ENCODE measurements at places on chromosomes 1 and 21. TPM values are rescaled to one million over a fixed set of nuclear protein-coding genes. Genes with fewer than 3 reads are reported as not detected.

DNA sequence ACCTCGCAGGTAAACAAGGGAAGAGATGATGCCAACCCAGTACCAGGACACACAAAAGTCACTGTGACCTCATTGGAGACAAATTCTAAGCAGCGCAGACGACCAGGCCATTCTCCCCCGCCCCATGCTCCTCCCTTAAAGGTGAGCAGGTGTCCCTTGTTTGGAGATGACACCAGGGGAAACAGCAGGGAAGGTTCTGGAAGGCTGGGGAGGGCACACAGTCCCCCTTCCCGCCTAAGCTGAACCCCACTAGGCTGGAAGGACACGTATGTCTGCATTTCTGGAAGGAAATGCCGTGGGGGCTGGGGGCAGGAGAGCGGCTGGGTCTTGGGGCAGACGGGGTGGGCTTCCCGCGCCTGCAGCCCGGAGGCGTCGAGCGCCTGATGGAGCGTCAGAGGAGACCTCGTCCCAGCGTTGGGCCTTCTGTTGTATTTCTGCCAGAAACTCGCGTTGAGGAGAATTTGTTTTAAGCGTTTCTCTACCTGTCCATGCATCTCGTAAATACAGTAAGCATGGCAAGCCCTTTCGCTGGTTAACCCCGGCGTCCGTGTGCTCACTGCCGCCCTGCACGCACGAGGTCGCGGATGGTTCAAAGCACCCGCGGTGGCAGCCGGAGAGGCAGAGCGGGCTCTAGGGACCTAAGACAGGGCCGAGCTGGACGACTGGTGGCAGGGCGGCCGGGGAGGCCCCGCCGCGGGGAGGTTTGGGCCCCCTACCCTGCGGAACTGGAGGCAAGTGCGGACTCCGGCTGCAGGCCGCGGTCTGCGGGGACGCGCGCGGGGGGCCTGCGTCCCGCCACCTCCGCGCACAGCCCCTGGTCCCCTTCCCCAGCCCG is 1.2 kb upstream of the LHX4 start:
- no peak for DNase-seq

DNA sequence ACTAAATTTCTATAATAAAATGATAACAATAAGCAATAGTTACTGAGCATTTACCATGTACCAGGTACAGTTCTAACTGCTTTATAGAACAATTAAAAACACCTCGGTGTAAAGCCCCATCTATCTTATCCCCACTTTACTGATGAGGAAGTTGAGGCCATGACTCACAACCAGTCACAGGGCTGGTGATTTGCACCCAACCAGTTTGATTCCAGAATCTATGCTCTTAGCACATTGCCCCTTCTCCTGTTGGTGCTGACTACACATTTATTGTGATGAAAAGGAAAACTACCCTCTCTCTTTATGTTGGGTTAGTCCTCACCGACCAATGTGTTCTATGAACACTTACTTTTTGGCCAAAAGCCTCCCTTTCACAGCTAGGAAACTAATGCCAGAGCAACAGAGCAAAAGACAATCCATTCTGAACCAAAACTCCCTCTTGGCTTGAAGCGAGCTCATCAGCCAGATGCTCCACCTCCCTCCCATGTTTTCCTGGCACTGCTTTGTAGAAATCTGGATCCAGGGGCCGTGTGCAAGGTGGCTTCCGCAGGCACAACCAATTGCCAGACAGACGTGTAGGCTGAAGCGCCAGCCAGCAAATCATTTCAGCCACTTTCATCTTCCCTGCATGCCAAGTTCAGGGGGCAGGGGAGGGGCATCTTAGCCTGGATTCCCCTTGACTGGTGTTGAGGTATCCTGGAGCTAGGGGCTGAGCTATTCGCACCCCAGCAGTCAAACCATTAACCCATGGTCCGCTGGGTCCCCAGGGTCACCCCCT is 32.0 kb upstream of the SLC30A1 start:
- DNase-seq: peak; percentile 76

LRRC71 gene
- not detected for total RNA-seq

DNA sequence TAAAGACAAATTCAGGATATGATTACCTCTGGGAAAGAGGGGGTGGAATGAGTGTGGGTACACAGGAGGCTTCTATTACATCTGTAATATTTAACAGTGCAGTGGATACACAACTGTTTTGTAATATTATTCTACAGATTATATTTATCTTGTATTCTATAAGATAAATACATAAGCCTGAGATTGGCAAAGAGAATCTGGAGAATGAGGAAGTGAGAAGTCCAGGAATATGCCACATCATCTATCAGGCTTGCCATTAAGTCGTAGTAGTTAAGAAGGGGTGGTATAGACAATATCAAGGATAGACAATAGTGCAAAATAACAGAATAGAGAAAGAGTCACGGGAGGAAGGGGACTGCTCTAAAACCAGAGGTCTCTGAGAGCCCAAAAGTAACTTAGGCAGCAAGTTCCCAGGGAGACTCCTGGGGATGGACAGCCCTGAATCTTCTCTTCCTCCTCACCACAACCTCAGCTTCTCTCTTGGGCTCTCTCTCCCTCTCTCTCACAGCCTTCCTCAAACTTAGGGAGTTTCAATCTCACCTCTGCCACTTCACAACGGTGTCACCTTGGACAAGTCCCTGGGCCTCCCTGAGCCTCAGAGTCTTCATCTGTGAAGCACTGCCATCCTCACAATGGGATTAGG is 14.0 kb upstream of the PTAFR start:
- DNase-seq: no peak

- no peak for DNase-seq
These were observed 53.2 kb downstream of the SYT2 start for GRCh38 chr1:202656951-202657646.

FCRL3 gene
- total RNA-seq: not detected

PAX7 gene
- not detected for total RNA-seq

- DNase-seq: no peak
These were observed 56.7 kb downstream of the KCNC4 start for GRCh38 chr1:110266834-110267233.

GRCh38 chr1:192053531-192053971 is 104.7 kb upstream of the RGS18 start:
- no peak for DNase-seq

CELF3 gene
- not detected for total RNA-seq

NUF2 gene
- not detected for total RNA-seq

ZNF648 gene
- not detected for total RNA-seq

GRCh38 chr1:178541829-178542553 is 29.1 kb downstream of the TEX35 start:
- no peak for DNase-seq

RXRG gene
- not detected for total RNA-seq

GRCh38 chr21:14388282-14388681 is 5.3 kb upstream of the HSPA13 start:
- DNase-seq: no peak

SLC2A5 gene
- 13.9 TPM for total RNA-seq

C1orf146 gene
- total RNA-seq: not detected

DNA sequence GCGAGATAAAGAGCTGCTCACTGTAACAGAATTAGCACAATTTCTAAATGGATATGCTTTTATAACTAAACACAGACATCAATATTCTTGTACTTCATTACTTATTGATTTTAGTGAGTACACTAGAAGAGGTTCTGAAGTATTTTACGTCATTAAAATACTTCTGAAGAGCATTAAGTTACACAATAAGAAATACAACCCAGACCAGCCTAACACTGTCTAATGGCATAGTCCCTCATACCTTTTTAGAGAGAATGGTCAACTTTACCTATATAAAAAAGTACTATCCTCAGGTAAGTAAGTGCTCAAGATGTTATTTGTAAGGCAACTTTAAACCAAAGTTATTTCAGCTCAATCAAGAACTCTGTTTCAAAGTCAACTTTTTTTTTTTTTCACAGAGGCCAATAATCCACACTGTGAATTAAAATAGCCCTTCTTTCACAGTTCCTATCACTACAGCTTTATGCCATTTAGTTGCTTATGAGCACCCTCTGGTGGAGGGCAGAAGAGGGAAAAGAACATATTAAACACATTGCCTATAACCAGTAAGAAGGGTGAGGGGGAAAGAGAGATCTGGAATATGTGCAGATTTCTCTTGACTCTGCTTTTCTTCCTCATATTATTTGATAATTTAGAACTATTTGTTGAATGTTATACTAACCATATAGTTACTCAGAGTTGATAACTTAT is 182.1 kb upstream of the DMRTA2 start:
- no peak for DNase-seq

HSD3B1 gene
- not detected for total RNA-seq

- DNase-seq: no peak
These were observed 29.5 kb downstream of the TMEM53 start for GRCh38 chr1:44644806-44645205.

DNA sequence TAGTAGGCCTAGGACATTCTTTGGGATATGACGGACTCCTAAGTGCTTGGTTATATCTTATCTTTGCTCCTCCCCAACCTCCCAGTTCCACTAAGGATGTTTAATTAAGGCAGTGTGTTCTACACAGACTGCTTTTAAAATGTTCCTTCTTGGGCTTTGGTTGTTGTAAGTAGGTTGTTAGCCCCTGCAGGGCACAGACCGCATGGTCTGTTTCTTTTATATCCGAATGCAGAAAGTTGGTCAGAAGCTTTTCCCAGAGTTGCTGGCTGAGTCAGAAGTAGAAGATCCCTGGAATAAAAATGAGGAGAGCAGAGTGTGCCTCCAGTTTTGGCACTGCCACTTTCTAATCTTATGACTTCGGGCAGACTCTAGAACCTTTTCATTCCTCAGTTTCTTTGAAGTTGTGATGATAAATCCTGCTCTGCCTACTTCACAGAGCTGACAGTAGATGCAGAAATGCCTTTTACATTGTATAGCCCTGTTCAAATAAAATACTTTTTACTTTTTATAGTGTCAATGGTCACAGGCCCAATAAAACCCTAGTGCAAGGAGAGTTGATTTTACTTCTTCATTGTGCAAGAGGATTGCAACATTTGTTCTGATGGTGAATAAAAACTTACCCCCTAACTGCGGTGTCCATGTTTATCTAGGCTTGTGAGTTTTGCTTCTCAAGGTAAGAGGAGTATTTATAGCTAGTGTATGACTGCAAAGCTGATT is 18.4 kb downstream of the FMN2 start:
- no peak for DNase-seq

NCMAP gene
- not detected for total RNA-seq

DNA sequence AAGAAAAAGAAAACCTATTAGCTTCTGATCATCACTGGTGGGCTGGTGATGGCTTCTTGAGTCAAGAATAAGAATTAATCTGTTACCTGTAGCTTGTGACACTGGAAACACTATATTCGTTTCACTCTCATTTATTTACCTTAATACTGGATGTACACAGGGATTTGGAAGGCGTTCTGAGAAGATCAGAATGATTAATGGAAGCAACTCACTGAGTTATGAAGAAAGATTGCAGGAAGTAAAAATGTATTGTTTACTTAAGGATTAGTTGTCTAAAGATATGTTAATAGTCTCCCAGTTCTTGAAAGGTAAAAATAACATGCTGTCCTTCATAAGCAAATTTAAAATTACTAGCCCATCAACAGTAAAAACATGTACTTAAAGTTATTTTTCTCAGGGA is 644.9 kb upstream of the NCAM2 start:
- no peak for DNase-seq

SHCBP1L gene
- total RNA-seq: not detected

- no peak for DNase-seq
These were observed 16.4 kb downstream of the COL9A2 start for GRCh38 chr1:40300651-40301050.

FCER1A gene
- total RNA-seq: not detected

RAP1GAP gene
- total RNA-seq: 0.64 TPM

DNA sequence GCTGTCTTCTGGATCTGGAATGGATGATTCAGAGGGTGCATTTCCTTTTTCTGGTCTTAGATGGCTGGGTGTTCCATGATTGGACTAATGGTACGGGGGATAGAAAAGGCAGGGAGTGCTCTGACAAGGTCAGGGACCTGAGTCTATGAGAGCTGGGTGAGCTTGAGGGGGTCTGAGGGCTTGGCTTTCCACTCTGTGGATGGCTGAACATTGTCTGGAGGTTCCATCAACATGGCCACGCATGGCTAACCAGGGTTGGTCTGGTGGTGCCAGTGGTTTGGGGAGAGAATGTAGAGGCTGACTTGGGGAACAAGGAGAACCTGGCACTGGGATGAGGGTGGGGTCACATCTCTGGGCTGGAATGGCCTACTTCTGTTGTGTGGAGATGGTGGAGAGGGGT is 41.5 kb upstream of the TSPAN2 start:
- DNase-seq: no peak

C1orf116 gene
- not detected for total RNA-seq

DNA sequence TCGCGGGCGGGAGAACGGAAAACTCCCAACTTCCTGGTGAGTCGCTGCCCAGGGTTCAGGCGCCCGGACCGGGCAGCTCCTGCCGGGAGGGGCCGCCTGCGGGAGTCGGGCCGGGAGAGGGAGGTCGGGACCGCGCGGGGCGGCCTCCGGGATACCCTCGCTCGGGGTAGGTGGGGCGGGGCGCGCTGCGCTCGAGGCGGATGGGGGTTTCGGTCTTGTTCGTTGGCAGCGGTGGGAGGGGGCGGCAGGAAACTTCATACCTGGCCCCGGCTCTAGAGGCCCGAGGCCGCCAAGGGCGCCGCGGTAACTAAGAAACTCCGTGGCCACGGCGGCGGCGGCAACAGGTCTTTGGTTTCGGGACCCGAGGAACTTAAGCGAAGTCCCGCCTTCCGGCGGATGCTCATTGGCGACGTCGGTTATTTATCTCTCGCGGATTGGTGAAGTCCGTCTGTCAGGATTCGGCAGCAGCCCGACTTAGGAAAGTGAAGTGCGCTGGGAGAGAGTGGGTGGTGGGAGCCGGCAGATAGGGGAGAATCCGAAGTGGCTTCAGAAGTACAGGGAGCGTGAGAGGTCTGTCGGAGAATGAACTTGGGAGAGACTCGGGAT is 546 bp downstream of the NEK7 start:
- peak; percentile 75 for DNase-seq

DNA sequence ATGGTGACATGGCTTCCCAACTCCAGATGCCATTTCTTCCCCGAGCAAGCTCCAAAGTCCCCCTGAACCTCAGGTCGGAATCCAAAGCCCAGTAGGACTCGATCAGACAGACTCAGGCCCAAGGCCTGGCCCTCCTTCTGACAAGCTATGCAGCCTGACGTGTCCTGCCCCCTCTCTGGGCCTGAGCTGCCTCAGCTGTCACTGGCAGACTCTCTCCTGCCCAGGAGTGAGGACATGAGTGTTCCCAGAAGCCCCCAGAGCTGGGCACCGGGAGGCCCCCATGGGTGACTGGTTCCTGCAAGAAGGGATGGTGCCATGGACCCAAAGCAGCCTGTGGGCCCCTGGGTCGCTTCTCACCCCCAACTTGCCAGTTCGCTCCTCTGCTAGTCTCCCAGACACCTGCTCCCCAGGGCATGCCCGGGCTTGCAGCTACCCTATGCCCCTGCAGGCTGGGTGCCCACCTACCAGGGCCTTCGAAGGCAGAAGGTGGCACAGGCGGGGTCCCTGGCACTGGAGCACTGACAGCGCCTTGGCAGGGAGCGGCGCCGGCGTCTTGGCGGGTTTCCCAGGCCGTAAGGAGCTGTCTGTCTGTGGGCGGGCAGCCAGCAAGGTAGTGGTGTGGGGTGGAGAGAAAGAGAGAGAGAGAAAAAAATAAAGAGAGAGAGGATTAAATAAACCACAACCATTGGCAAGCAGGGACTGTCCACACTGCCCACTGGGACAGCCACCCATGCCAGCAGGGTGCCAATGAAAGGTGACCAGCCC is 2.3 kb downstream of the EDN2 start:
- DNase-seq: no peak

Measured in ascending aorta (tissue), 2 donors.